ENCODE measurements at places on chromosomes 3 and 15. TPM values are rescaled to one million over a fixed set of nuclear protein-coding genes. Genes with fewer than 3 reads are reported as not detected.

Gene GOLGA6L10
- not detected for total RNA-seq

Gene GOLGA8R
- total RNA-seq, result 0.60 TPM

Gene TMC3
- total RNA-seq, result not detected

Gene CAMKV
- total RNA-seq, result not detected

Gene TNFAIP8L3
- 1.0 TPM for total RNA-seq

Gene C3orf70
- not detected for total RNA-seq

Gene CCNB2
- 61.9 TPM for total RNA-seq

Gene CRYGS
- 0.23 TPM for total RNA-seq

Gene KATNBL1
- total RNA-seq, result 19.6 TPM

Gene CCR3
- not detected for total RNA-seq

Gene CAND2
- total RNA-seq, result 1.4 TPM
